ENCODE measurements at places on chromosomes 6 and 20.

DNA sequence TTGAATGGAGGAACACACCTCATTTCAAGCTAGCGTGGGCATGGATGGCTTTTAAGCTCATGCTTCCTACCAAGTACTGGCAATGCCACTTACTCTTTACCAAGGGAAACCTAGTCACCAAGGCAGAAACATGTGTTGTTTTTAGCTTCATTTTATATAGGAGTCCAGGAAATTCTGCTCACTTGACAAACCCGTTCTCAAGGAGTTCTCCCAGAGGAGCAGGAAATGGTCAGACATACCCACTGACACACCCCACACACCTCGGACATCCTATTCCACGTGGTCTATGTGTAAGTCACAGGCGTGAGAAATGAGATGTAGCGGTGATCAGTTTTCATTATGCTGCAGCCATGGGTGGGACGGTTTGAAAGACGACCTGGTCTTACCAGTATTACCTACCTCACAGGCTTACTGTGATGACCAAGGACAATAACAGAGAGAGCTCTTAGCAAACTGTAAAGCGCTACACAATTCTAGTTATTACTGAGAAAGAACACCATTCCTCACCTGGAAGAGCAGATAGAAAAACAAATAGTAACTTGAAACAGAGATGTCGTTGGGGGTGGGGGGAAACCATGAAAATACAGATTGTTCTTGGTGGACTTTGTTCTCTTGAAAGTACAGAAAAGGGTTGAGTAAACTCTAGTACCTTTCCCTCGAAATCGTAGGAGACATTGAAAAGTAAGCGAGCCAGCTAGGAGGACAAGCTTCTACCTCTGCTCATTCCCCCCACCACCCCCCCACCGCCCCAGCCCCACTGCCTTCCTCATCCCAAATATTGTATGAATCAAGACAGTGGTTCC lies 1.7 kb downstream of the CNKSR3 start:
- no peak for DNase-seq

DNA sequence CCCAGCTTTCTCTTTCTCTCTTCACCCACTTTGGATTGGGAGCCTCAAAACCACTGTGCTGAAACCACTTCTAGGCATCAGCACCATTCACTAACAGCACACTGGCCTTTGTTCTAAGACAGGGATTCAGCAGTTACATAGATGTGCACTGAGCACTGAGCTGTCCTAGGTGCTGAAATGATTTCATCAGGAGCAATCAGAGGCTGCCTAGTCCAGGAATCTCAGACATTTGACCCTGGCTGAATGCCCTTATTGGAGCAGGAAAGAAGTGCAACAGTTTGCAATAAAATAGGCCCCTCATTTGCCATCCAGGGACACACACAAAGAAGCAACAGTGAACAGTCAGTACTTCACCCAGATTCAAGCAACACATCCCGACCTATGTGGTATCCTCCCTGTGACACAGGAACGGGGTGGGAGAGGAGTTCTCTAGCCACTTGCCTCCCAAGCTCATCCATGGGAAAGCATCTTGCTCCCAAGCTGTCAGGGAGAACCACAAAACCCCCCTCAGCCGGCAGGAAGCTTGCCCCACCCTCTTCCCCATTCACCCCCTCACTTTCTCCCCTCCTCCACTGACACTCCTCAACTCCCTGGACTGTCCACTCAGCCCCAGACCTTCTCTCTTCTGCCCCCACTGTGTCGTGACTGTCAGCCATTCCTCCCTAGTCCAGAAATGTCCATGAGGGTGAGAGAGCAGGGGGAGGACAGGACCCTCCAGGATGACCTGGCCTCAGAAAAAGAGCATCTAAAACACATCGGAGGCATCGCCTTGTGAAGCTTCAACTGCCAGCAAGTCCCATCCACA lies 304.4 kb downstream of the PREX1 start:
- DNase-seq, result peak; percentile 14

DNA sequence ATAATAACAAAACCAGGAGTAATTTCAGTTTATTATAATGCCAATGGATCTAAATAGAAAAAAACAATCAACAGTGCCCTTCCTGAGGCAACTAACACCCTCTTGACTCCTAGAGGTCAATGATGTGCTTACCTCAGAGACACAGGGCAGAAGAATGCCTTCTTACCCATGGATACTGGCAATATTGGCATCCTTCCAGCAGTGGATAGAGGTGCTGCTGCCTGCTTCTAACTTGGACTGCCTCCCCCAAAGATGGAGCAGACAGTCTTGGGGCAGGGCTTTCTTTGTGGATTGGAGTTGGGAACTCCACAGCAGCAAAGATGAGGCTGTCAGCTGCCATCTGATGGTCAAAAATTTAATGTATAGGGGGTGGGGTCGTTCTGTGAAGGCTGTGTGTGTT lies 78.7 kb downstream of the AK9 start:
- DNase-seq, result no peak

DNA sequence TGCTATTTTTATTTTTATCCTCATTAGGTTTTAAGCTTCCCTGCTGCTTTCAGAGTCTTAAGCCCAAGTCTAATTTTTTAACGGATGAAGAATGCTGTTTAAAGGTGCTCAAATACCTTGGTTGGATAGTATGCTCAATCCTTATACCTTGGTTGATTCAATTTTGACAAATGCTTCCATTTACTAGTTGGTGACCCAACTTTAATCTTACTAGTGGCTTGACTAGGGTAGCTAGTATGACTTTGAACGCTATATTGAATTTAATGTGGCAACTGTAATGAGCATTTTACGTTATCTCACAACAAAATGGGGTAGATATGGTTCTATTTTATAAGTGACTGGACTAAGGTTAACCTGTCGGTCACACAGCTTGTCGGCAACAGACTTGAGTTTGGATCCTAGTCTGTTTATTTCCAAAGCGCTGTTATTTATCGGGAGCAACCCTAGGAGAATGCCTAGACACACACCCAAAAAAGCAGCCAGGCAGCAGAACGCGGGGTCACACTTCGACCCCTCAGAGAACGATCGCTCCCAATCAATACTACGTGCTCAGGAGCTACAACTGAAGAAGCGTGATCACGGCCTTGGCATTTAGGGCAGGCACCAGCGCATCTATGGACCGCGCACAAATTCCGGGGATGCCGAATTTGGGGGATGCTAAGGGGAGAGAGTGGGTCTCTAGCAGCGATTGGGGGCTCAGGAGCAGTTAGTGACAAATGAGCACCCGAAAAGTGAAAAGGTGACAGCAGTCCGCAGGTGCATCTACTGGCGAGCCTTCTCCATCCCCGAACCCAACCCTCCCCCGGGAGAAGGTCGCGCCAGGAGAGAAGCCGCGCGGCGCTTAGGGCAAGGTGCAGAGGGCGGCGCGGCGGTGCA lies 586 bp upstream of the ALDH5A1 start:
- DNase-seq, result no peak

Data from CD4-positive, alpha-beta T cell treated with Interferon alpha-2 for 1 hour (primary cell).